ENCODE measurements at places on chromosomes 7 and 10. TPM values are rescaled to one million over a fixed set of nuclear protein-coding genes. Genes with fewer than 3 reads are reported as not detected.

The CALHM1 gene
- total RNA-seq, result not detected

The LIPN gene
- total RNA-seq, result not detected

The DYNC1I1 gene
- 2.2 TPM for total RNA-seq

The SPDYE9 gene
- total RNA-seq, result not detected

The VAX1 gene
- total RNA-seq, result not detected

The NRP1 gene
- total RNA-seq, result 172 TPM

The ZMIZ2 gene
- total RNA-seq, result 13.3 TPM

The TUBAL3 gene
- total RNA-seq, result 0.16 TPM

The SLC12A9 gene
- total RNA-seq, result 13.6 TPM

The TAS2R3 gene
- 7.5 TPM for total RNA-seq

The DNA2 gene
- total RNA-seq, result 16.8 TPM

The PIK3AP1 gene
- 6.6 TPM for total RNA-seq

The PPP1R9A gene
- 28.6 TPM for total RNA-seq

The PAPOLB gene
- 2.2 TPM for total RNA-seq

The STEAP1B gene
- 3.2 TPM for total RNA-seq

The FGF8 gene
- not detected for total RNA-seq

The SLC13A1 gene
- not detected for total RNA-seq

The MACROH2A2 gene
- total RNA-seq, result 15.2 TPM

The TMEM236 gene
- total RNA-seq, result 1.2 TPM

The DCLRE1A gene
- total RNA-seq, result 14.8 TPM

The CPA2 gene
- total RNA-seq, result not detected

The PLEKHS1 gene
- 0.42 TPM for total RNA-seq

The PHYHIPL gene
- total RNA-seq, result 0.85 TPM

The IFIT2 gene
- 18.7 TPM for total RNA-seq

The UPK3BL2 gene
- 15.4 TPM for total RNA-seq

The TRIM50 gene
- 0.21 TPM for total RNA-seq

The KLF14 gene
- total RNA-seq, result 0.32 TPM

The ZNF503 gene
- total RNA-seq, result 12.1 TPM

The COL26A1 gene
- total RNA-seq, result 2.9 TPM

The ANKRD16 gene
- total RNA-seq, result 8.8 TPM

The POU6F2 gene
- total RNA-seq, result 5.0 TPM

The FZD8 gene
- total RNA-seq, result 8.2 TPM

The CPED1 gene
- 78.4 TPM for total RNA-seq
